SHP77 (cell line): ENCODE measurements at places on chromosomes 4 and X.

DNA sequence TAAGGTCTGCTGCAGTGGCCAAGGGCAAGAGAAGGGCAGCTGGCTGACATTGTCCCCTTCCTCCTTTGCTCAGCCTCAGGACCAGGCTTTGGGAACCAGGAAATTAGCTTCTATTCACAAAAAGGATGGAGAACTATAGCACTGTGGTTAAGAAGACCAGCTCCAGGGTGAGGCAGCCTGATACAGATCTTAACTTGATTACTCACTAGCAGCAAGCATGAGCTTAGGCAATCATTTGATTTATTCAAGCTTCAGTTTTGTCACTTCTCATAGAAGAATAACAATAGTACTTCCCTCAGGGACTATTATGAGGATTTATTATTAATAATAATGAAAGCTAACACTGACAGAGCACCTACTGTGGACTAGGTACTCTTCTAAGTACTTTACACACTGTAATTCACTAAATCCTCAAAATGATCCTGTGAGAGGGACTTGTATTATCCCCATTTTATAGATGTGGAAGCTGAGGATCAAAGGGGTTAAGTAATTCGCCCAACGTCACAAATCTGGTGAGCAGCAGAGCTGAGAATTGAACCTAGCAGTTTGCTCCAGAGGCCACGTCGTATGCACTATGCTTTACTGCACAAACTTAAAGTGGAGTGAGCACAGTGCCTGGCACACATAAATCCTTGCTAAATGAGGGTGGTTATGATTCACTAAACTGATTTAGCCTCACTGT lies 130.4 kb upstream of the PAK3 start:
- DNase-seq, result no peak

DNA sequence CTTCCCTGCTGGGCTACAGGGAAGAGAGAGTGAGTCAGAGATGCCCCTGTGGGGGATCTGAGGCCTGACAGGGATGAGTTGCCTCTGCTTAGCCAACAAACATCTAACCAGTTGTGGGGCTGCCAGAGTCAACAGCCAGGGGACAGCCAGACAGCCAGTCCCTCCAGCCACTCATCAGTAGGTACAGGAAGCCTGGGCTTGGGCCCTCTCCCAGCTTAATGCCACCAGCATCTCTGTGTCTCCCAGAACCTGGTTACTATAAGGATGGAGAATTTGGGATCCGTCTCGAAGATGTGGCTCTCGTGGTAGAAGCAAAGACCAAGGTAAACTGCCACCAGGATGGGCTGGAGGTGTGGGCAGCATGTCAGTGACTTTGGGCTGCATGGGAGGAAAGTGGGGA lies 17.3 kb upstream of the SASH3 start:
- DNase-seq, result no peak

GRCh38 chr4:172390331-172390730 lies 577.1 kb downstream of the GALNTL6 start:
- no peak for DNase-seq

- no peak for DNase-seq
Observed at GRCh38 chrX:109585488-109585887, 39.5 kb downstream of the KCNE5 start.

DNA sequence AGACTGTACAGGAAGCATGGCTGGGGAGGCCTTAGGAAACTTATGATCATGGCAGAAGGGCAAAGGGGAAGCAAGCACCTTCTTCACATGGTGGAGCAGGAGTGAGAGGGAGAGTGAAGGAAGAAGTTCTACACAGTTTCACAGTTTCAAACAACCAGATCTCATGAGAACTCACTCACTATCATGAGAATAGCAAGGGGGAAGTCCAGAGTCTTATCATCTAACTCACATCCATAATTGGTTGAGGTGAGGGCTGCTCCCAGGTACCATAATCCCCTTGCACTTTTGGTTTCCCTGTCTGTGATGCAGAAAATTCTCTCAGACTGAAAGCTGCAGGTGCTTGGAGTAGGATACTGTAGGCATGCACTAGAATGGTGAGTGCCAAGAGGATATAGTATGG lies 233.8 kb upstream of the CPEB2 start:
- DNase-seq, result no peak

DNA sequence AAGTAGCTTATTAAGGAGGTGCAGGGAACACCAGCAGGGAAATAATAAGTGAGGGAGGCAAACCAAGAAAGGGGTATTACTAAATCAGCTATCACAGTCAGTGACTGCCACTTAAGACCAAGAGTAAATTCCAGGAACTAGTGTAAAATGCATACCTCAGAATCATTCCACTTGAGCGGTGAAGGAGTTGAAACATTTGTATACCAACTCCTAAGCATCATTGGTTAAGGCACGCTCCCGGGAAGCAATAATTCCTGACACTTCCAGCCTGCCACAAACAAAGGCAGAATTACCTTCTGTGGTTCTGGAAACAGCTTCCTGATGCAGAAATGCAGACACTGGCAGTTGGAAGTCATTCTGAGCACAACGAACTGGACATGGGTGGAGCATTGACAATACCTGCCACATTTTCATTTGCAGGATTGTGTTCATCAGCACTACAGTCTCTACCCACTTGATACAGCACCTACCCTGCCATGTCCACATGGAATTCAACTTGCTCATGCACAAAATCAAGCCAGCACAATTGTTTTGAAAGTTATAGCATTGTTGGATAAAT lies 82.1 kb downstream of the PPP1R2C start:
- DNase-seq, result no peak

DNA sequence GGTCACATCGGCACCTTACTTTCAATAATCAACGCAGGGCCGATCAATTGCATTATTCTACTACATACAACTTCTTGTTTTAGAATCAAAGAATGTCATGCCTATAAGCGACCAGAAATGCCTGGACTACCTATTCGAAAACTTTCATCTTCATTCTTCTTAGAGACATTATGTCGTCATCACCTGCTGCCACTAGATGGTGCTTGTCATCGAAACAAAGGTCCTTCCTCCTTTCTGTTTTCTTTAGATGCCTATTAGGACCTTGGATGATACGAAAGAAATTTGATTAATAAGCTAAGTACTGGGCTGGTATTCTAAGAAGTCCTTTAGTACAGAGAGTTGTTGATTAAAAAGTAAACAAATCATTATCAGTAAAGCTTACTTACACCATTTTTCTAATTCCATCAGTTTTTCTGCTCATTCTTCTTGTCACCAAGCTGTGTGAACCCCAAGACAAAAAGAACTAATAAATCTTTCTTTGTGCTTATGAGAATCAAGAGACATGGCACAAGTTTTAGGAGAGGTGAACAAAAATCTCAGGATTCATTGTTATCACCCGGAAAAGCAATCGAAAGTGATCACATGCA lies 154.5 kb upstream of the SLC4A4 start:
- DNase-seq, result peak; percentile 38

GRCh38 chrX:80513625-80514024 lies 93.4 kb downstream of the TENT5D start:
- no peak for DNase-seq

- DNase-seq, result no peak
Observed at GRCh38 chrX:109393859-109394258, 88.0 kb downstream of the GUCY2F start.

GRCh38 chr4:2812612-2813354 lies 19.9 kb downstream of the SH3BP2 start:
- no peak for DNase-seq

DNA sequence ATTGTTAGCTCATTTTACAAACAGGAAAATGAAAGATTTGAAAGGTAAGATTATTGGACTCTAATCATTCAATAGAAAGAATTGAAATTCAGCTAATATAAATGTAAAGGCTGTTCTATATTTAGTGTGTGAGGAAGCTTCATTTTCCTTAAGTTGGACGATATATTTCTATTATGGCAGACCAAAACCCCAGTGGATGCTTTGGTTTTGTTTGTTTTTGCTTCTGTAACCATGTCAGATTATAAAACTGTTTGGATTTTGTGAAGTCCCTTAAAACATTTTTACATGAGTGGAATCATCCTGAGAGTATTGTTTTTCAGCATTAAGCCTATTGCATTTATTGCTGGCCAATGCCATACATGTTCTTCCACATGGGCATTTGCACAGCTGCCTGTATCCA lies 110.2 kb upstream of the ENPEP start:
- no peak for DNase-seq

DNA sequence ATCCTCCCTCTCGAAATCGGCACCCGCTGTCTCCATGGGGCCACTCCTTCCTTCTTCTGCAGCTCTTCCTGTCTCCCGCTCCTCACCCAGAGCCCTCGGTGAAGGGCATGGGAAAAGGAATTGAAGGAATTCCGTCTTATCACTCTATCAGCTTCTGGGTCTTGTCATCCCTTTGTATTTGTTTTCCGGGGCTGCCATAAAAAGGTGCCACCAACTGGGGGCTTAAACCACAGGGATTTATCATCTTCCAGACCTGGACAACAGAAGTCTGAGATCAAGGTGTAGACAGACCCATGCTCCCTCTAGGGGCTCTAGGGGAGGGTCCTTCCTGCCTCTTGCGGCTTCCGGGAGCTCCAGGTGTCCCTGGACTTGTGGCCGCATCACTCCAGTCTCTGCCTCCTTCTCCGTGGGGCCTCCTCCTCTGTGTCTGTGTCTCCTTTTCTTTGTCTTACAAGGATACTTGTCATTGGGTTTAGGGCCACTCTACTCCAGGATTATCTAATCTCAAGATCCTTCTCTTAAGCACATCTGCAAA lies 24.0 kb downstream of the CD99 start:
- no peak for DNase-seq

- no peak for DNase-seq
Observed at GRCh38 chr4:145011636-145012035, 86.4 kb downstream of the ANAPC10 start.

DNA sequence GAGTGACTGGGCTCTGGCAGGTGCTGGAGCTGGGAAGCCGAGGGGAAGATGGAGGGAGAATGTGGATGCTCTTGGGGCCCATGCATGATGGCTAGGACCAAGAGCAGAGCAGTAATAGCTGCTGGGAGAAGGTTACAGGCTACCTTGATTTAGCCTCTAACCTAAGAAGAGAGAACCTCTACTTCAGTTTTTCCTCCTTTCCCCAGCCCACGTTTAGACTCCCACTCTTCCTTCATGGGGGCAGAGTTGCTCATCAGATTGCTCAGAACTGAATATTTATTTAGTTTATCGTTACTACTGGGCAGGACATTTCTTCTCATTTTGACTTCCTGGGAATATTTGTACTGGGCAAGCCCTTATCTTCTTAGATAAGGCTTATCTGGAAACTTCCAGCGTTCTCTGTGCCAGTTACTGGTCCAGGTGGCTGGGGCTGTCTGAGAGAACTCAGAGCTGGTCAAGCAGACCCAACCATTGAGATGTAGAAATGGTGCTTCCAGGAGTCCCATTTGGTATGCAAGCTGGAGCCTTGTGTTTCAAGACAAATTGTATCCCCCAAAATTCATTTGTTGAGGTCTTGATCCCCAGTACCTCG lies 442.9 kb upstream of the BOD1L1 start:
- no peak for DNase-seq

DNA sequence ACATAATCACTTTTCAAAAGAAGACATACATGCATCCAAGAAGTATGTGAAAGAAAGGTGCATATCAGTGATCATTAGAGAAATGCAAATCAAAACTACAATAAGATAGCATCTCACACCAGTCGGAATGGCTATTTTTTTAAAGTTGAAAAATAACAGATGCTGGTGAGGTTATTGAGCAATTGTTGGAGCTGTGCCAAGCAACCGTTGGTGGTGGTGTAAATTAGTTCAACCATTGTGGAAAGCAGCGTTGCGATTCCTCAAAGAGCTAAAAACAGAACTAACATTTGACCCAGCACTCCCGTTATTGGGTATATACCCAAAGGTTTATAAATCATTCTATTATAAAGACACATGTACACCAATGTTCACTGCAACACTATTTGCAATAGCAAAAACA lies 14.2 kb downstream of the COX7B2 start:
- DNase-seq, result no peak

DNA sequence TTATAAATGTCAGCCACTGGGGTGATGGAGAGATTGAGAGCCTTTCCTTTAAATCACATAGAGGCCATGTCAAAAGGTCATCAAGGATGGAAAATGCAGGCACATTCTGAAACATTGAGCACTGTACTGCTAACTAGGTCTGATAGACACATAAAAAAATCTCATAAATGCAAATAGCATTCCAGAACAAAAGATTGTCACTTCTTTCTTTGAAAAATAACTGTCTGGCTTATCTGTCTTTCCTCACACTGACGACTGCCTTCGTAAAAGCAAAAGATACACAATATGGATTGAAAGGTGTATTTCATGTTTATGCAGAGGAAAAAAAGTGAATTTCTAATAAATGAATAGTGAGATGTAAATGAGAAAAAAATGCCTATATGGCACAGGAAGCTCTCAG lies 59.9 kb downstream of the PABPC4L start:
- DNase-seq, result no peak

GRCh38 chrX:68870357-68870756 lies 41.5 kb downstream of the EFNB1 start:
- no peak for DNase-seq

DNA sequence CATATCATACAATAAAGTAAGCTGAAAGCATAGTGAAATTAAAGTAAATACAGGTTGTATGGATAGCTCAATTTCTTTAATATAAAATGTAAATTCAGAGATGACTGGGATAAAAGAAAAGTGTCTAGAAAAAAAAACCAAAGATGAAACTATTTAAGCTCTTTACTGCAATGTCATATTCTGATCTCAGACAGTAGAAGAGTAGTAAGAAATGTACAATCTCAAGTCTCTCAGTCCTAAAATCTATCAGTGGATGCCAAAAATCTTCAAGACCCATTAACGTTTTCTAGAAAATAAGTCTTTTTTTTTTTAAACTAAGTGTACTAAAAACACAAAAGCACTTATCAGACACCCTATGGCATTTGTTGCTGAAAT lies 13.8 kb downstream of the MGARP start:
- DNase-seq, result no peak

GRCh38 chr4:15385515-15385914 lies 42.3 kb upstream of the C1QTNF7 start:
- DNase-seq, result no peak

DNA sequence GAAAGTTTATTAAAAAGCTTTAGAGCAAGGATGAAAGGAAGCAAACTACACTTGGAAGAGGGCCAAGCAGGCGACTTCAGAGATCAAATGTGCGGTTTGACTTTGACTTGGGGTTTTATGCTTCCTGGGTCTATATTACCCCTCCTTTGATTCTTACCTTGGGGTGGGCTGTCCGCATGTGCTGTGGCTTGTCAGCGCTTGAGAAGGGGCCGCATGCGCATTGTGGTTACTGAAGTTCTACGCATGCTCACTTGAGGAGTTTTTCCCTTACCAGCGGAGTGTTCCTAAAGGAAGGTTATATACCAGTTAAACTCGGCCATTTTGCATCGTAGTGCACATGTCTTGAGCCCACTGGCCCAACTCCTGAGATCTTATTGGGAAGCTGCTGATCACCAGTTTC lies 9.9 kb downstream of the ZNF157 start:
- no peak for DNase-seq
